ENCODE measurements at places on chromosomes 12 and 14. TPM values are rescaled to one million over a fixed set of nuclear protein-coding genes. Genes with fewer than 3 reads are reported as not detected.

- H3K36me3 ChIP-seq: no peaks in the 10 kb centered on the region
- H3K4me3 ChIP-seq: no peak overlapping the region
- H3K27ac ChIP-seq: no peak overlapping the region
Observed at GRCh38 chr12:118220702-118221101, 84.8 kb downstream of the PEBP1 start.

DNA sequence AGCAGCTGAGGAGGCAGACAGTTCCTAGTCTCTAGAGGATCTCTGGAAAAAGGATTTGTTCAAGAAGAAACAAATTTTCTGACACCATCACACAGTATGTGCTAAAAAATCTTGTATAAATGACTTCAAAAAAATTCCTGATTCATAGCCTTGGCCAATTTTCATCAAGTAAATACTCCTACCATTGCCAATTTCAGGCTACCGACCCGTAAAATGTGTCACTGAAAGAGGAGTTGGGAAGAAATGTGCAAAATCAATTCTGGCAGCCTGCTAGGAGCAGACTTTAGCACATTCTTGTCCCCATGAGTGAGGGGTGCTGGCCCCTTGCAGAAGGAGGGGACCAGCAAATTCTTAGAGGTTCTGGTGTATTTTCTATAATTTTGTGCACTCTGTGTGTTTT is 109.4 kb downstream of the TMEM30B start:
- no peak overlapping the region for H3K4me3 ChIP-seq
- no peaks in the 10 kb centered on the region for H3K27me3 ChIP-seq
- H3K27ac ChIP-seq: no peak overlapping the region
- H3K36me3 ChIP-seq: no peaks in the 10 kb centered on the region

GRCh38 chr12:6234214-6234613 is 34.0 kb downstream of the CD9 start:
- H3K27me3 ChIP-seq: no peaks in the 10 kb centered on the region
- no peak overlapping the region for H3K27ac ChIP-seq
- no peak overlapping the region for H3K4me3 ChIP-seq
- H3K36me3 ChIP-seq: peaks cover 32% of the 10 kb centered on the region
- peaks cover 31% of the 10 kb centered on the region for H3K4me1 ChIP-seq

- H3K4me3 ChIP-seq: no peak overlapping the region
- no peaks in the 10 kb centered on the region for H3K36me3 ChIP-seq
- DNase-seq: no peak
- H3K4me1 ChIP-seq: no peaks in the 10 kb centered on the region
- no peaks in the 10 kb centered on the region for H3K27me3 ChIP-seq
- H3K27ac ChIP-seq: no peak overlapping the region
Observed at GRCh38 chr12:112362310-112362709, 19.9 kb downstream of the HECTD4 start.

DNA sequence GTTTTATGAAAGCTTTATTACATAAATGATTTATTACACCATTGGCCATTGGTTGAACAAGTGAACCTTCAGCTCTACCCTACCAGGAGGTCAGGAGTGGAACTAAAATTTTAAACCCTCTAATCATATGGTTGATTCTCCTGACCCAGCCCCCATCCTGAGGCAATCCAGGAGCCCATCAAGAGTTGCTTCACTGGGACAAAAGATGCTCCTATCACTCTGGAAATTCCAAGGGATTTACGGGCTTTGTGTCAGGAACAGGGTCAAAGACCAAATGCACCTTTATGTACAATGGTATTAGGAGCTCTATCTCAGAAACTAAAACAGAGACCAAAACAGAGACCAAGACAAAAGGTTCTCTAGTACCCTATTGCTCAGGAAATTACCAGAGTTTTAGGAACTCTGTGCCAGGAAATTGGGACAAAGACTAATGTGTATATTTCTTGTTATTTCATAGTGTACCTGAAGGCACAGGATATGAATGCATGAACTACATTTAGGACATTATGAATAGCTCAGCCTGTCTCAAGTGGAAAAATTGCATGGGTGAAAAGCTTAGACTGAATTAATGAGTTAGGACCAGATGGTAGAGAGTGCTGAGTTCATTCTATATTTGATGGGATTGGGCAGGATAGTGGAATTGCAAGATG is 171.7 kb upstream of the FLRT2 start:
- no peak overlapping the region for H3K27ac ChIP-seq
- H3K36me3 ChIP-seq: no peaks in the 10 kb centered on the region
- H3K27me3 ChIP-seq: no peaks in the 10 kb centered on the region
- H3K4me1 ChIP-seq: no peaks in the 10 kb centered on the region

Gene KRT83
- not detected for total RNA-seq

Gene PTHLH
- 3.6 TPM for total RNA-seq

Gene ACRBP
- total RNA-seq: 0.28 TPM

GRCh38 chr12:43812926-43813325 is 6.8 kb upstream of the TWF1 start:
- DNase-seq: peak; percentile 41
- H3K36me3 ChIP-seq: no peaks in the 10 kb centered on the region
- H3K4me1 ChIP-seq: no peaks in the 10 kb centered on the region
- no peaks in the 10 kb centered on the region for H3K27me3 ChIP-seq

DNA sequence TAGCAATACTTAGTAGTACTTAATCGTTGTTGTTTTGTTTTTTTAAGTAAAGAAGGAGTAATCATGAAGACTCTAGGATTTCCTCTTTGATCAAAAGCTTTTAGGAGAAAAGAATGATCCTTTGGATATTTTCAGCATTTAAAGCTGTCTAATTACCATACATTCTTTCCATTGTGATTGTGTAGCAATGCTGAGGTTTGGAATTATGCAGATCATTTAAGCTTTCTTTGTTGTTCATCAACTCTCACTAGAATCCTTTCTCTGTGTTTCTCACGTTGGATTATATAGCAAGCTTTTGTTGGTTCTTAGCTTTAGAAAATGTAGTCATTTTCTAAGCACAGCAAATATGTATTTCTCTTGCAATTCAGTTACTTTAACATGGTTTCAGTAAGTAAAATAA is 25.8 kb downstream of the CCDC91 start:
- no peak overlapping the region for H3K4me3 ChIP-seq
- no peaks in the 10 kb centered on the region for H3K27me3 ChIP-seq
- peaks cover 11% of the 10 kb centered on the region for H3K36me3 ChIP-seq
- H3K27ac ChIP-seq: no peak overlapping the region
- DNase-seq: no peak

- no peak overlapping the region for H3K4me3 ChIP-seq
- H3K36me3 ChIP-seq: no peaks in the 10 kb centered on the region
- H3K27ac ChIP-seq: no peak overlapping the region
- peak; percentile 85 for DNase-seq
- H3K27me3 ChIP-seq: no peaks in the 10 kb centered on the region
Observed at GRCh38 chr12:84502907-84503787, 409.5 kb downstream of the SLC6A15 start.

Gene KLRC2
- not detected for total RNA-seq

Gene CELA1
- not detected for total RNA-seq

Gene IFNG-AS1
- not detected for total RNA-seq

DNA sequence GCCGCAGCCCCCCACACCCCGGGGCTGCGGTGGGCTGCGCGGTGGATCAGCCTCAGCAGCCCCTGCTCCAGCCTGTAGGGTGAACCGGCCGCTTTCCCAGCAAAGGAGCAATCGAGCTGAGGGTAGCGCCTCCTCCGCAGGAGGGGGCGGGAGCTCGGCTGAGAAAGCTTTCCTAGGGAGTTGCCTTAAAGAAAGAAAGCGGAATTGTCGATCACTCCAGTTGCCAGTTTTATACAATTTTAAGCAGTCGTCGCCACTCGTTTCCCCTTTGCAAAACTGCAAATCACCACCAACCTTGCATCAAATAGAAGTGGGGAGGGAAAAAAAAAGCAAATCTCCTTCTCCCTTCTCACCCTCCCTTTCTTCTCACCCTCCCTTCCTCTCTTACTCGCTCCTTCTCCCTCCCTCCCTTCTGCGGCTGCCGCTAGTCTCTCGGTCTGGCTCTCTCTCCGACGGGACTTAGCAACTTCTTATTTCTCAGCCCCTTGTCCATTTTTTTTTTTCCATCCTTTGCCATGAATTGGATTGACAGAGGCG is at the start of gene PDE3A:
Gene PDE3A (plus strand): TSS at position 424 of the 537 bp plus-strand sequence. CDS start 748 bp downstream, outside the sequence.
- peak within 1 kb of the TSS; percentile 62 for H3K27ac ChIP-seq
- H3K4me1 ChIP-seq: no peaks in the 10 kb centered on the region
- H3K27me3 ChIP-seq: no peaks in the 10 kb centered on the region
- peak within 1 kb of the TSS; percentile 70 for H3K4me3 ChIP-seq
- H3K36me3 ChIP-seq: no peaks in the 10 kb centered on the region
- peak; percentile 81 for DNase-seq

Gene KRT77
- not detected for total RNA-seq

GRCh38 chr12:16475521-16475920 is 128.1 kb downstream of the MGST1 start:
- H3K27ac ChIP-seq: no peak overlapping the region
- H3K27me3 ChIP-seq: no peaks in the 10 kb centered on the region
- DNase-seq: no peak
- no peaks in the 10 kb centered on the region for H3K4me1 ChIP-seq

DNA sequence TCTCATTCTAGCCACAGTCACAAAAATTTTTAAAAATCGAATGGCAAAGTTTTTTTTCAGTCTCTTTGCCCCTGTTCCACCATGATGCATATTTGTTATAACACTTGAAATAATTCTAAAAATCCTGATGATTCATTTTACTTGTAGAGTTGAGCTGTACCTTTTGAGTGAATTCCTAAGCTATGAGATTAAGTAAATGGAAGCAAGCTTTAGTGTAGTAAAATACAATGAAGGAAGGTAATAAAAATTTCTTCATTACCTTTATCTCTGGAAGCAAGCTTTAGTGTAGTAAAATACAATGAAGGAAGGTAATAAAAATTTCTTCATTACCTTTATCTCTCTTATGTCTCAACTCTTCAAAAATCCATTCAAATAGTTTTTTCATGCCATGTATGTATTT is 46.1 kb downstream of the TMTC3 start:
- no peak for DNase-seq
- H3K4me1 ChIP-seq: peaks cover 14% of the 10 kb centered on the region
- no peaks in the 10 kb centered on the region for H3K27me3 ChIP-seq
- H3K4me3 ChIP-seq: no peak overlapping the region
- H3K36me3 ChIP-seq: peaks cover 12% of the 10 kb centered on the region

- DNase-seq: no peak
- no peak overlapping the region for H3K4me3 ChIP-seq
Observed at GRCh38 chr12:11786638-11787365, 137.3 kb downstream of the ETV6 start.

DNA sequence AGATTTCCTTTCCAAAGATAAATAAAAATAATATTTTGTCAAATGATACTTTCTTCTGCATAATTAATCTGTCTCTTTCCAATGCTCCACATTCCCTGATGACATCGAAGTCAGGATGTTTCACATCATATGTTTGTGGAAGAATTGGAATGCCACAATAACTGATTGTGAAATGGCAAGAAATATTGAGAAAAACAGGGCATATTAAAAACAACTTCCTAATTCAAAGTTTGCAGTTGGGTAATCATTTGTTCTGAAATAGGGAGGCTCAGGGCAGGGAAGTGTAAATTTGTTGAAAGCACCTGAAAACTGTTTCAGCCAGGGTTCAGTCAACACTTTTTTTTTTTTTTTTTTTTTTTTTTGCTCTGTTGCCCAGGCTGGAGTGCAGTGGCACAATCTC is 50.7 kb downstream of the BCAT1 start:
- no peaks in the 10 kb centered on the region for H3K27me3 ChIP-seq
- peaks cover 62% of the 10 kb centered on the region for H3K36me3 ChIP-seq
- peaks cover 21% of the 10 kb centered on the region for H3K4me1 ChIP-seq
- no peak for DNase-seq

GRCh38 chr14:64573109-64573508 is 23.3 kb downstream of the PPP1R36 start:
- H3K36me3 ChIP-seq: no peaks in the 10 kb centered on the region
- no peak for DNase-seq
- no peaks in the 10 kb centered on the region for H3K27me3 ChIP-seq
- no peaks in the 10 kb centered on the region for H3K4me1 ChIP-seq
- no peak overlapping the region for H3K4me3 ChIP-seq

DNA sequence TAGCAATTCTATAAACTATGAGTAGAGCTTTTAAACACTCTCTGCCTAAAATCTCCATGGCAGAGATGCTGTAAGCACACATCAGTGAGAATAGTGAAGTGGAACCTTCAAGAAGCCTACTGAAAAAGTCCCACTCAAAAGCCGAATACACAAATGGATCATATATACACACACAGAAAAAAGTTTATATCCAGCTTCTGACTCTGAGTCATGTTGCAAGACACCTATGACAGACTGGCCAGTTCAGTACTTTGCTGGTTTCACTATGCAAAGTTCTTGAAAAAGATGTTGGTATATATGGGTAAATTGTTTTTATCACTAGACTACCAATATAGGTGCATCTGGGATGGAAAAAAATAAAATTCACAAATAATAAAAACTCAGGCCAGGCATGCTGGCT is 126.1 kb downstream of the KCNK10 start:
- H3K27ac ChIP-seq: no peak overlapping the region
- H3K27me3 ChIP-seq: 0 out of 2 replicates have a peak, but pooled peaks cover 3% of the 10 kb centered on the region
- no peaks in the 10 kb centered on the region for H3K36me3 ChIP-seq
- H3K4me3 ChIP-seq: no peak overlapping the region

Gene GATC
- total RNA-seq: 31.4 TPM

- no peak for DNase-seq
- H3K4me3 ChIP-seq: no peak overlapping the region
- no peaks in the 10 kb centered on the region for H3K4me1 ChIP-seq
- H3K27me3 ChIP-seq: no peaks in the 10 kb centered on the region
- H3K27ac ChIP-seq: no peak overlapping the region
- no peaks in the 10 kb centered on the region for H3K36me3 ChIP-seq
Observed at GRCh38 chr12:3681595-3682061, 71.3 kb downstream of the CRACR2A start.

DNA sequence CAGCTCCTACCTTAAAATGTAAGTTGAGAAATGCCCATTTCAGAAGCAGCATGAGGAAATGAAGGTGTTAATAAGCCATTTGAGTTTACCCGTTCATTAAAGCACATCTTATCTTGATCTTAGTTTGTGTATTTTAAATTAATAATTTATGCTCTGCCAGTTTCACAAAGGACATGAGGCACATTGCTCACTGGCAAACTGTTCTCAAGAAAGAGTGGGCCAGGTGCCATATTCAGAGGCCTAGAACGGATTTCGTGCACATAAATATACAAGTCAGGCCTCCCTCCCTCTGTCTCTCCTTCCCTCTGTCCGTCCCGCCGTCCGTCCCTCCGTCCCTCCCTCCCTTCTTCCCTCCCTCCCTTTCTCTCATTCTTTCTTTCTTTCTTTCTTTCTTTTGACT is 29.5 kb downstream of the CPM start:
- no peaks in the 10 kb centered on the region for H3K4me1 ChIP-seq
- H3K27ac ChIP-seq: no peak overlapping the region
- H3K4me3 ChIP-seq: no peak overlapping the region
- no peaks in the 10 kb centered on the region for H3K27me3 ChIP-seq
